ENCODE measurements at places on chromosomes 6 and 20.
A peak's percentile ranks its signal among the peaks of the same experiment; 100 is the strongest.

DNA sequence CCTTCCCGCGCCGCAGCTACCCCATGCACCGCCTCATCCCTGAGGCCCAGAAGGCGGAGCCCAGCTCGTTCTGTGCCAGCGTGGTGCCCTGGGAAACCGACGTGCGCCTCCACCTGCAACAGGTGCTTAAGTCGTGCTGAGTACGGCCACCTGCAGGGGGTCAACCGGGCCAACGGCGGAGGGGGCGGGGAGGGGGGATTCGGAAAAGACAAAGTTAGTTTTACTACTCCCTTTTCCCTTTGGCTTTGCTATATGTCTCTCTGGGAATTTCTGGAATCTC is 168.9 kb downstream of the CDK19 start:
- no peak for DNase-seq

DNA sequence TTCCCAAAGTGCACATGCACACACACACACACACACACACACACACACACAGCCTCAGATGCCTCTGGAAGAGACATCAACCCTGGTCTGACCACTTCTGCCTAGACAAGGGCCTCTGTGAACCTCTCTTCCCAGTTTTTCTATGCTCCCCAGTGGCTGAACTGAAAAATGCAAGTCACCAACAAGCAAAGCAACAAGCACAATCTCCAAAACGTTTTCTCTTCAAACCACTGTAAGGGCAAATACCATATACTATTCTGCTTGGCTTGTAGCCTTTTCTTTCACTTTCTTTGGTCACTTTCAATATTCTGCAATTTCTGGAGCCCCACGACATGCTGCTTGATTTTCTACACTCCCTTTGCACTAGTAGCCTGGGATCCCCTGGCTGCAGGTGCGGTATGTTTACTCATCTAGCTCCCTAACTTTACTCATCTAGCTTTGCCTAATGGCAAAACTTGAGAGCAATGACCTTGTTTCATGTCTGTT is 121.4 kb upstream of the DST start:
- no peak for DNase-seq

DNA sequence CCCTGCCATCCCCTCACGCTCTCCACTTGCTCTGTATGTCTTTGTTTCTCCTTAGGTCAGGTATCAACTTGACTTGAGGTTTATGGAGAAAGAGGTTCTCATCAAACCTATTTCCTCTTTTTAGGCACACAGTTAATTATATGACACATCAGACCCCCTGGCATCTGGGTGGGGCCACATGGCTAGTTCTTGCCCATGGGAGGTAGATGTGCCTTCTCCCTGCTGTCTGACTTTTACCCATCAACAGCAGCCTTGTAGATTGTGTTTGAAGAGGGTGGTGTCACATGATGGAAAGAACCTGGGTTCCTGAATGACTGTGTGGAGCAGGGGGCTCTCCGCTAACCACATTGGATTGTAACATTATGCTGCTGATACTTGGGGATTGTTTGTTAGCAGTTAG is 7.2 kb upstream of the UQCC2 start:
- DNase-seq: no peak

DNA sequence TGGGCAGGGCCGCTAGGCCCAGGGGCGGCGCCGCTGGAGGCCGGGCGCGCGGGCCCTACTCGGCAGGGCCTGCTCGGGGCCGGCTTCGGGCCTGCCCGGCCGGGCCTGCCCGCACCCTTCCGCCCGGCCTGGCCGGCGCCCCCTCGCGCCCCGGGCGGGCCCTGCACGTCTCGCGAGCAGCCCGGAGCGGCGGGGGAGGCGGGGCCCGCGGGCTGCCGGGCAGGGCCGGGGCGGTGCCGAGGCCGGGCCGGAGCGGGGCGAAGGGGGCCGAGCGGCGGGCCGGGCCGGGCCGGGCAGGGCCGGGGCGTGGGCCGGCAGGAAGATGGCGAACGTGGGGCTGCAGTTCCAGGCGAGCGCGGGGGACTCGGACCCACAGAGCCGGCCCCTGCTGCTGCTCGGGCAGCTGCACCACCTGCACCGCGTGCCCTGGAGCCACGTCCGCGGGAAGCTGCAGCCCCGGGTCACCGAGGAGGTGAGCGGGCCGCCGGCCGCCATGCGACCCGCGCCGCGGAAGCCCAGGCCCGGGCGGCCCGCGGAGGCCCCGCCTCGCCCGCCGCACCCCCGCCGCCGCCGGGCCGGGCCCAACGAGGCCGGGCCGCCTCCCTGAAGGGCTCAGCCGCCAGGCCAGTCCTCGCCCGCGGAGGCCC is at the start of gene NPEPL1:
TSS of gene NPEPL1 (plus strand) at position 222 of the 647 bp plus-strand sequence. CDS start at position 323, 101 bp downstream.
- peak; percentile 3 for DNase-seq

DNA sequence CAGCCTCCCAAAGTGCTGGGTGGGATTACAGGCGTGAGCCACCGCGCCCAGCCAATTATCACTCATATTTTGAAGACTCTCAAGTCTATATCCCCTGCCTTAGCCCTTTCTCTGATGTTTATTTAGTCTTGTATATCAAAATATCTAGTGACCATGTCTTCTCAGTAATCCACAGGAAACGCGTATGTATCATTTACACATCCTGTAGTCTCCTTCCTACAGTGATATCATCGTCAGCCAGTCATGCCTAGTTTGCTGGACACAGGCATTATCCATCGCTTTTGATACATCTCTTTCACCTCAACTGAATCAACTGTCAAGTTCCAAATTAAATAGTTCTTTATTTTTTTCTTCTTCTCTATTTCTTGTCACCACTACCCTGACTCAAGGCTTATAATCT is 223.7 kb downstream of the NKAIN2 start:
- no peak for DNase-seq

DNA sequence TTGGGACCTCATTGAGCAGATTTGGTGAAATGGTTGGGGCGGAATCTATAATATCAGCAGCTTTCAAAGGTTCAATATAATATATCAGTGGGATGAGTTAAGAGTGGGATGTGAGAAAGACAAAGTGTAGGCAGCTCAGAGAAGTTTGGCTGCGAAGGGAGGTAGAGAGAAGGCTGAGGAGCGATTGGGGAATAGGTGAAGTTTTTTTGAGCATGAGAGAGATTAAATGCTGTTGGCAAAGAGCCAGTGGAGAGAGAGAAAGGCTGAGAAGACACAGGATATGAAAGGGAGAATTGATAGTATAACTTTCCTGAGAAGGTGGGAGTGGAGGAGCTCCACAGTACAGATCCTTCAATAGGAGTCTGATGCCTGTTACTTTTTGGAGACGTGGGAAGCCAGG is 12.1 kb upstream of the SERINC3 start:
- DNase-seq: no peak

GRCh38 chr20:50513169-50514034 is 3.2 kb downstream of the PTPN1 start:
- no peak for DNase-seq

DNA sequence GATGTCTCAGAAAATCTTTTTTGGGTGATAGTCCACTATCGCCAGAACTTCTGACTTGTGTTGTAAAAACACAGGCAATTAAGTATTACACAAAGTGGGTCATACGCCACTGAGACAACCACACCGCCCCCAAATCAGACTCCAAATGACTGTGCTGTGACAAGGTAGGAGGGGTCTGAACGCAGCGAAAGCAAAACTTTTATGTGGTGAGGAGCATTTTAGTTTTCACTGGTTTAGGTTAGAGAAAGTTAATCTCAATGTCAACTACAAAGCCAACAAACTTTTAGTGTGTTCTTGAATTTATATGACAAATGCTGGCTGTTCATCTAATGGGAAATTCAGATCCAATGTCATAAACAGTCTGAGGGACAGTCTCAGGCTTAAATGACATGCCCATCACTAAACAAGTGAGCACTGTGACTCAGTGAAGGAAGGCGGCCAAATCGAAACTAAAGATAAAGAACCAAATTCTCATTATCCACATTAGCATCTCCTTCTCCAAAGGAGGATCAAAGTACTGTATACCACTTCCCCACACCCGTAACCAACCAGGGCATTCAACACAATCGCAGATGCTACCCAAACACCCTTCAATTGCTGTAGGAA is 186.7 kb downstream of the GJA10 start:
- DNase-seq: peak; percentile 33
